Fibroblast of lung (primary cell): ENCODE measurements at places on chromosomes 12 and 14.

DNA sequence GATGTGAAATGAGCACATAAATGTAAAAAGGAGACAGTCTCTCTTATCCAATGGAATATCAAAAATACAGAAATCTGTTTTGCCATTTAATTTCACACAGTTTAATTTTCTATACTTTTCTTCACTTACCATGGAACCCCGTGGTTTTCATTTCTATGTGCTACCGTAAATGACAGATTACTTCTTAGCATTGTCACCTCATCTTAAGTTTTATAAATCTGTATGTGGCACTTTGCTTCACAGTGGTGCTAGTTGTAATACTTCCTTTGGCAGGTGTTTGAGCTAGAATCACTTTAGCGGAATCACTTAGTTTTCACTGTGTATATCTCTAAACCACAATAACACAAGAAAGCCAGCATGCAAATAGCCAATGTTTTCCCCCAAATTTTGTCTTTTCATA is 781.9 kb upstream of the MGAT4C start:
- no peak for DNase-seq

- peak; percentile 64 for DNase-seq
Measured at GRCh38 chr12:121590476-121591143, 9.8 kb upstream of the KDM2B start.

DNA sequence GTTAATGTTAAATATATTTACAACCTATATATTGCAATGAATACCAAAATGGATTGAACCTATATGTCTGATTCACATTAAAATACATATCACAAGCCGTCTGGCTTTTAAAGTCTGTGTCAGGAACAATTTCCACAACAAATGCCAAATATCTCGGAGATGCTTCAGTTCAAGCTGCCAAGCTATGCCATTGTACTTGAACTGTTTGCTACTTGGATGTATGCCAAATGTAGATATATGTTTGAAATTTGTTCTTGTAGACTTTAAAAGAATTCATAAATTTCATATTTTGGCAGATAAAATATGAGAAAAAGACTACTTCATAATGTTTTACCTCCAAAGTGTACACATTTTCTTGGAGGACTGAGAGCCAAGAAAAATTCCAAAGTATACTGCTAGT is 37.0 kb downstream of the WASHC3 start:
- DNase-seq, result peak; percentile 14

DNA sequence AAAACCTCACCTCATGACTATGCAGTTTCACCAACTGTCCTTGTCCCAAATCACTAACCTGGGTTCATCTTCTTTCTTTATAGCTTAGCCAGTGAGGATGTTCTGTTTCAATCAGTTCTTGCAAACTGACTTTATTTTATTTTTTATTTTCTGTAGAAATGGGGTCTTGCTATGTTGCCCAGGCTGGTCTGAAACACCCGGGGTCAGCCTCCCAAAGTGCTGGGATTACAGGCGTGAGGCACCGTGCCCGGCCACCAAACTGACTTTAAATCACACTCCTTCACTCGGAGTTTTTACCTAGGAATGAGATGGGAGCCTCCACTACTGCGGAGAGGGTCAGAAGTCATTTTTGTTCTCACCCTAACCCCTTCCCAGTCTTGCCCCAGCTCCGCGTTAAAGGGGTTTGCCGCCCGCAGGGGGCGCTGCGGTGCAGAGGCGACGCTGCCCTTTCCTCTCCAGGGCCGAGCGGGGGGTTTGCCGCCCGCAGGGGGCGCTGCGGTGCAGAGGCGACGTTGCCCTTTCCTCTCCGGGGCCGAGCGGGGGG is 7.0 kb upstream of the B4GALNT3 start:
- DNase-seq, result no peak

DNA sequence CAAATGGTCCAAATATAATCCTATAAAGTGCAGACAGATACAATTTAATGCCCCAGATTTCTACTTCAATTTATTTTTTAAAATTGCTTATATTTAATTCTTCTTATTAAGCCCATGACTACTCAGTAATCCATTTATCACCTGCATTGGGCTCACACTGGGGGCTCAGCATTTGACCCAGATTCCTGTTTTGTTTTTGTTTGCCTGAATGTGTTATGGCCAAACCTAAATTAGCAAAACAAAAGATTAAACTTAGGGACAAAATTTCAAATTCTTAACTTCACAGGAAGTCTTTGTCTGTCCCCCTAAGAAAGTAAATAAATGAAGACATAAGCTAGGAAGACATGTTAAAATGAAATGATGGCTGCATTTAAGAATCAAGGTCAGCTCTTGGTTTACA is 322.3 kb downstream of the RMST start:
- no peak for DNase-seq

DNA sequence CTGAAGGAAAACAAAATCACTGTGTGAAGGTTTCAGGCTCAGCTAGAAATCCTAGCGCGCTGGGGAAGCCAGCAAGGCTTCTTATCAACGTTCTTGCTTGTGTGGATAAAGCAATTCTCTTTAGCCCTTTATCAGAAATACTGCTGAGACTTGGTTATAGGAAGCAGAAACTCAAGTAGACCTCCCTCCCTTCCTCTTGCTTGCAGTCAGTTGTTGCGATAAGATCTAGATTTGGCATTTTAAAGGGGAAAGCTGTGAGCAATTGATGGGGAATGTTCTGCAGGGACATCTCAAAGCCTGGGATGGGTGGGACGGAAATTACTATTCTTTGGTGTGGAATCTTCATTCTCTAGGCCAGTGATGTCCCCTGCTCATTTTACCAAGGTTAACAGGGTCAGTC is 76.4 kb upstream of the ANO4 start:
- peak; percentile 18 for DNase-seq

DNA sequence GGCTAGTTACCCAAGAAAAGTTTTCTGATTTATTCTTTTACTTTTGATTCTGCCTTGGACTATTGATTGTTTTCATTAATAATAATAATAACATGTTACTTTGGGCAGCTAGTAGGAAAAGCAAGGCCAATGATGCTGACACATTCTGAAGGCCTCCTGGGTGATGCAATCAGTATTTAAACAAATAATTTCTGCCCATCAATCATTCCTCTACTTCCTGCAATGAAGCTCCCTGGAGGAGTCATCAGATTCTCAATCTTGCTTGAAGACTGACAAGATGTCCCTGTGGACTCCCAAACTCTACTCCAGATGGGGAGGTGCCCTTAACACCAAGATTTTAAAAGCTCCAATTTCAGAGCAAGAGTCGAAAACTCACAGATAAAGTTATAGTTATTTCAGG is at the start of gene SPX:
SPX (plus strand) TSS at position 244 of the 400 bp plus-strand sequence. CDS start 177 bp downstream, outside the sequence.
- DNase-seq, result no peak

- DNase-seq, result peak; percentile 66
Measured at GRCh38 chr12:80936642-80937390, 918 bp downstream of the LIN7A start.

DNA sequence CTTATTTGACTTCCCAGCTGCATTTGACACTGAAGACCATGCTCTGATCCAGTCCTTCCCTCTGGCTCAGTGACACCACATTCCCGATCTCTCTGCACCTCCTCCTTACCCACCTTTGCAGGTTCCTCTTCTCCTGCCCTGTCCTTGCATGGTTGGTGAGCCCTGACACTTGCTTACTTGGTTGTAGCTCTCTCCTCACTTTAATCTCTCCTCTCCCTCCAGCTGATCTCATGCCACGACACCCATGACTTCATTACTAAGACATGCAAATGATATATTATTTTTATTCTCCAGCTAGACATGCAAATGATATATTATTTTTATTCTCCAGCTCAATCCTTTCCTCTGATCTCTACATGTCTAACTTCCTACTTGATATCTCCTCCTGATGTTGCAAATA is at the start of gene SERPINA9:
SERPINA9 (minus strand) TSS at position 175 of the 400 bp plus-strand sequence. CDS start 6,357 bp downstream, outside the sequence.
- no peak for DNase-seq

- no peak for DNase-seq
Measured at GRCh38 chr12:105365231-105365630, 34.7 kb downstream of the C12orf75 start.

DNA sequence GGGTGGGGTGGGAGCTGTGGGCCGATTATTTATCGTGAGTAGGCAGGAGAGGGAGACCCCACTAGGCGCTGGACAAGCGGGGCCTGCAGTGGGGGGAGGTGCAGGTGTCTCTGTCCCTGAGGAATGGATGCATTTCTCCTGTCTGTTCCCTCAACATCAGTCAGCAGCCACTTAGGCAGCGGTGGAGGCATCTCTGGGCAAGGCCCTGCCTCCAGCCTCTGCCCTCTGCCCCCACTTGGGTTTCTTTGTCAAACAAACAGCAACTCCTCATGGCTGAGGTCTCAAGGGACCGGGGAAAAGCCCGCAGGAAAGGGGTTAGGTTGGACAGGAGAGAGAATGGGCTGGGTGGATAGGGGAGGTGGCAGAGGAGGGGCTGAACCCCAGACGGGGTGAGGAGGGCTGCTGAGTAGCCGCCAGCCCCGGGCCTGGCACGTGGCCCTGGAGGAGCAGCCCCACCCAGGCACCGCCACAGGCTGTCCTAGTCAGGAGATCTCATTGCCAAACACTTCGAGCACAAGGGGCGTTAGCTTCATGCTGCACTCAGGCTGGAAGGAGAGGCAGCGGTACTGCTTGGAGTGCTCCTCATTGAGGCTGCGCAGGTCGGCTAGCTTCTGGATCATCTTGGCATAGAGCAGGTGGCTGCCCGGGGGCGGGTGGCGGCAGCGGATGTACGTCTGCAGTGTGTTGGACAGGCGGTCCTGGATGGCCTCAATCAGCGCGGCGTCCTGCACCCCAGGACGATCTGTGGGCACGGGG is 24.7 kb upstream of the HDAC7 start:
- peak; percentile 73 for DNase-seq

DNA sequence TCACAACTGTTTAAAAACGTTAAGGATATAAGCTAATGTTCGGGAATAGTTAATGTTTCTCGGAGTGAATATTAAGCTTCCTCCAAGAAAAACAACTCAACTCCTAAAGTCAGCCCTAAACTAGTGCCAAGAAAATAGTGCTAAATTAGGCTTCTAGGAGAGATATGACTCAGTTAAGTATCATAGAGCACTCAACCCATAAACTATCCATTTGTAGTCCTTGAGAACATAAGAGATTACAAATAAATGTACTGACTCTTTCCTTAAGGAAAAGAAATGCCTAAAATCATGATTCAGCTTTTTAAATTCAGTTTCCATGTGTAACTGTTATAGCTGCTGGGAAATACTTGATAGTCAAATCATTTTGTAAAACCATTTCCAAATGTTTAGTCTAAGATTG is 117.1 kb downstream of the HMGA2 start:
- DNase-seq, result peak; percentile 95

DNA sequence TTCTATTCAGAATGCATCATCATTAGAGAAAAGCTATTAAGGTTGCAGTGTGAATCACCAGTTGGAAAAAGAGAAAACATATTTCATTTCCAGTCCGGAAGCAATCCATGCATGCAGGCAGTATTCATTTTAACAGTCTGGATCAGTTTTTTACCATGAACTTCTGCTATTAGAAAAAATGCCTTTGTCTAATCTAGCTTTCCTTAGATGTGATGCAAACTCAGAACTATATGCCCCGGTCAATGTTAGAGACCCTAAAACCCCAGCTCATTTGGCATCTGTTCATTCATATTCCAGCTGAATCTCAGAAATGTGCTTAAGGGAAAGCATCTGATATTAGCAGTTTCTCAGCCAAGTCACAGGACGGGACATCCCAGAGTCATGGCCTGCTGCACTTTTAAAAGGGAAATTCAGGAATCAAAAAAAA is 8.5 kb downstream of the IRAK3 start:
- no peak for DNase-seq

DNA sequence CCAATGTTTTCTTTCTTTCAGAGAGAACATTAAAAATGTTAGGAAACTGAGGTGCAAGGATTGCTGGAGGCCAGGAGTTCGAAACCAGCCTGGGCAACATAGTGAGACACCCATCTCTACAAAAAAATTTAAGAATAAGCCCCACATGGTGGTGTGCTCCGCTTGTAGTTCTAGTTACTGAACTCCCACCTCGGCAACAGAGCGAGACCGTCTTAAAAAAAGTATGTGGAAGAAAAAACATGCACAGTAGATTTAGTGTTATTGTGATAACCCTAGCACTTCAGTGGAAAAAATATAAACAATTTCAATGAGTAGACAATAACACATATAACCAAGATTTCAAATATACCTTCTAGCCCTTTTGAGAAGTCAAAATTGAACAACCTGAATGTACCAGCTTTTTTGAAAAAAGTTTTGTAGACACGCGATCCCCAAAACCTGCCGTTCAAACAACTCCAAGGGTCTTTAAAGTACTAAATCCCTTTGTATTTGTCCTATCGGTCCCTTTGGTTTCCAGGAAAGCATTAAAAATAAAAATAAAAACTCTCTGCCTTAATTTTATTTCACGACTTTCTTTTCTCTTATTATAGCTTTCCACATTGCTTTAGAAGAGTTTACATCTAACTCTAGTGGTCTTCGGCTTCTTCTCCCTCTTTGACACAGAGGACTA is 1.0 kb upstream of the ANO6 start:
- DNase-seq, result peak; percentile 68

- peak; percentile 33 for DNase-seq
Measured at GRCh38 chr12:25242981-25243679, 7.6 kb downstream of the KRAS start.

DNA sequence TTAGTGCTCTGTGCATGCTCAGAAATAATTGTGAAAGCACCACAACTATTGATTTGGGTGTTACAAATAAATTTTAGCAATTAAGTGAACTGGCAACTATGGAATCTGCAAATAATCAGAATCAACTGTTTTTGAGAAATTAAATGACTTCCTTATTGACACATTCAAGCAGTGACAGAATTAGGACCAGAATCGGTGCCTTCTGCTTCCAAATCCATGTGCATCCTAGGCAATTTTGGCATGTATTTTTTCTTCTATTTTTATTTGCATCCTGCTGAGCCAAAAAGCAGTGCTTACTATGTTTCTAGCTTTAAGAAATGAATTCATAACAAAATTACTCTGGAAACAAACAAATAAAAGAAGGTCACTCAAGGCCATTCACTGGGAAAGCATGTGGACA is 408.2 kb downstream of the GXYLT1 start:
- no peak for DNase-seq

DNA sequence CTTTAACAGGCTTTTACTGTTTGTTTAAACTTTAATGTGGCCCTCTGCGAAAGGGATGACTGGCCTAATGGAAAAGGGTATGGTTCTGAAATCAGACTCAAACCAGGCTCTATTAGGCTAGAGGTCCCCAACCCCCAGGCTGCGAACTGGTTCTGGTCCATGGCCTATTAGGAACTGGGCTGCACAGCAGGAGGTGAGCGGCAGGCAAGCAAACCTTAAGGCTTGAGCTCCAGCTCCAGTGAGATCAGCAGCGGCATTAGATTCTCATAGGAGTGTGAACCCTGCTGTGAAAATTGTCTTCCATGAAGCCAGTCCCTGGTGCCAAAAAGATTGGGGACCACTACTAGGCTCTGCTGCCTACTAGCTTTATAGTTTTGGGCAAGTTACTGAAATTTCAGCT is 11.1 kb downstream of the GALNT4 start:
- DNase-seq, result no peak
